Activated naive CD4-positive, alpha-beta T cell treated with anti-CD3 and anti-CD28 coated beads for 36 hours (primary cell): ENCODE measurements at places on chromosomes 11 and 22.
A peak's percentile ranks its signal among the peaks of the same experiment; 100 is the strongest.

DNA sequence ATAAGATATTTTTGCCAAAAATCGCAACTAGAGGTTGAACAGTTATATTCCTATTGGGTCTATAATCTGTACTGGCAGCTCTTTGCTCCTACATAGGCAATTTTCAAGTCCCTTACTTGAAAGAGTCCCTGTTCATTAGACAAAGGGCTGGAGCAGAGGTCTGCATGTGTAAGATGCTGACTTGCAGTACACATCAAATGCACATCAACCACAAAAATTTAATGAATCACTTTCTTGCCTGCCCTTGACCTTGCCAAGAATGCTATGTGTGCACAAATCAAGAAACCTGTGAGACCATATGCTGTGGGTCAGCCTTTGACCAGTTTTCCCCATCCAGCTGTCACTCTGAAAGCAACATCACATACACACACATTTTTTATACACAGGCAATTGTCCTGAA lies 661.5 kb downstream of the LRRC4C start:
- H3K4me3 ChIP-seq, result no peak overlapping the region
- H3K36me3 ChIP-seq, result no peaks in the 10 kb centered on the region
- no peak overlapping the region for H3K27ac ChIP-seq
- no peaks in the 10 kb centered on the region for H3K27me3 ChIP-seq
- H3K4me1 ChIP-seq, result no peaks in the 10 kb centered on the region
- DNase-seq, result no peak

DNA sequence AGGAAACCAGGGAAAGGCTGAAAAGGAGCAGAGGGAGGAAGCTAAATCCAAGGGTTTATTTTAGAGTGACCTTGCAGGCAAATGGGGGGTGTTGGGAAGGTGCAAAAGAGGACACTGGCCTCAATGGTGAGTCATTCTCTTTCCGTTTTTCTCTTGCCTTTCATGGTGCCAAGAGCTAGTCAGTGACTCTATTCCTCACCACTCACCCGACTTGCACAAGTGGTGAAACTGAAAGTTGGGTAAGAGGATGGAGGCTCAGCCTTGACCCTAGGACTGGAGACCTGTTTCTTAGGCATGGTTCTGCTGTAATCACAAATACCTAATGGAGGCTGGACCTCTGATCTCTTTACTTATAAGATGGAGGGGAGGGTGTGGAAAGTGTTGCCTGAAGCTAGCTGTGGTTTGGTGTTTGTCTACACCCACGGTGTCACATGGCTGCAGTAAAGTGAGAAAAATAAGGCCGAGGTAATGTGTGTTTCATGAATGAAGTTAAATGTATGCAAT lies 67.3 kb upstream of the CREB3L1 start:
- peaks cover 7% of the 10 kb centered on the region for H3K4me1 ChIP-seq
- no peak overlapping the region for H3K27ac ChIP-seq
- H3K27me3 ChIP-seq, result peaks cover 2% of the 10 kb centered on the region
- H3K4me3 ChIP-seq, result no peak overlapping the region
- no peak for DNase-seq

DNA sequence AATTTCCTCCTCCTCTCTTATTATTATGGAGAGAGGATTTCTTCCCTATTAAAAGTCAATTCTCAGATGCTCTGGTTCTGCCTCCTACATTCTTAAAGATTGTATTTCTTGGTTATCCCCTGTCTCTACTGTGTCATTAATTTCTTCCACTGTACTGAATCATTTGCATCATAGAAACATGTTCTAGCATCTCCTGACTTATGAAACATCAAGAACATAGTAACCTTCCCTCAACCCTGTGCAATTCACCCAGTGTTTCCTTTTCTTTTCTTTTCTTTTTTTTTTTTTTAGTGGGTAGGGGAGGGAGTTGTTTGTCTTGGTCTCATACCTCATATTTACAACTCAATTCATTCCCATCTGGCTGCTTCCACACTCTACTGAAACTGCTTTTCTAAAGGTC lies 288.0 kb upstream of the PLET1 start:
- H3K27me3 ChIP-seq, result no peaks in the 10 kb centered on the region
- no peak for DNase-seq
- no peaks in the 10 kb centered on the region for H3K4me1 ChIP-seq
- no peak overlapping the region for H3K27ac ChIP-seq

DNA sequence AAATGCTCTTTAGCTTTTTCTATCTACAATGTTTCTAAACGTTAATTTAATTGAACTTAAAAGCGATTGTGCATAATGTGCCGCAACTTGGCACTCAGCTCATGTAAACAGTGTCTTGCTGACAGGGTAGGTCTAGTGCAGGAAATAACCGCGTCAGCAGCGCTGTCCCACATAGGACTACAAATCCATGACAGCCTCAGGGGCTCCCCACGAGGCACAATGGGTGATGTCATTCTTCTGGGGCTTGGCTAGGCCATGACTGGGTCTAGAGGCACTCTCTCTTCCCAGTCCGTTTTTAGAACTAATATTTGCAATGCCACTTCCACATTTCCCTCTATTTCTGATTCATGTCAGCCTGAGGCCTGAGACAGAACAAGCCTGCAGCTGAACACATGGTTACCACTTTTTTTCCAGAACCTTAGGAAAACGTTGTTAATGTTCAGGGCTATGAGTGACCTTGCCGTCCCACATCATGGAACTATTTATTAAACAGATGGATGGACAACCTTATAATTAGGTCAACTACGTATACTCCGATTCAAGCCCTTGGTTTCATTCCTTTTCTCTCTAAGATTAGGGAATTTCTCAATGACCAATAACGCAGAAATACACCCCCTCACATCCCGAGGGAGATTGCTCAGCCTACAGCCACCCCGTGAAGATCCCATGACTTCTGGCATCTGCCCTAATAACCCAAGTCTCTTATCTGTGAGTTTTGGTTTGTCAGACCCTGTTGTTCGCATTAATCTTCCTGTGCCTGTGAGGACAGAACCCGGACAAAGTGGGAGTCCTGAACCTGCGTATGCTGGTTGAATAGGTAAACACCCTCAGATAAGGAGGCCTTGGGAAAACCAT lies 19.4 kb upstream of the SNX32 start:
- H3K27ac ChIP-seq, result no peak overlapping the region
- DNase-seq, result no peak
- H3K4me1 ChIP-seq, result peaks cover 6% of the 10 kb centered on the region
- H3K36me3 ChIP-seq, result no peaks in the 10 kb centered on the region

- H3K27me3 ChIP-seq, result peaks cover 11% of the 10 kb centered on the region
- H3K4me3 ChIP-seq, result no peak overlapping the region
- no peak overlapping the region for H3K27ac ChIP-seq
- H3K36me3 ChIP-seq, result peaks cover 2% of the 10 kb centered on the region
- DNase-seq, result no peak
Measured at GRCh38 chr22:22979954-22980353, 90.4 kb upstream of the GNAZ start.

- H3K4me1 ChIP-seq, result peaks cover 6% of the 10 kb centered on the region
- H3K27me3 ChIP-seq, result peaks cover 35% of the 10 kb centered on the region
- no peak overlapping the region for H3K27ac ChIP-seq
Measured at GRCh38 chr22:29201782-29202181, 3.9 kb upstream of the EMID1 start.

GRCh38 chr11:46247659-46248058 lies 29.8 kb upstream of the CREB3L1 start:
- H3K27me3 ChIP-seq, result no peaks in the 10 kb centered on the region
- peak; percentile 74 for DNase-seq
- peaks cover 14% of the 10 kb centered on the region for H3K4me1 ChIP-seq

GRCh38 chr22:39856588-39856987 lies 37.0 kb downstream of the ENTHD1 start:
- H3K27me3 ChIP-seq, result no peaks in the 10 kb centered on the region
- H3K4me1 ChIP-seq, result peaks cover 23% of the 10 kb centered on the region
- no peak for DNase-seq
- no peak overlapping the region for H3K27ac ChIP-seq
